ENCODE measurements at places on chromosomes 12 and 14.

DNA sequence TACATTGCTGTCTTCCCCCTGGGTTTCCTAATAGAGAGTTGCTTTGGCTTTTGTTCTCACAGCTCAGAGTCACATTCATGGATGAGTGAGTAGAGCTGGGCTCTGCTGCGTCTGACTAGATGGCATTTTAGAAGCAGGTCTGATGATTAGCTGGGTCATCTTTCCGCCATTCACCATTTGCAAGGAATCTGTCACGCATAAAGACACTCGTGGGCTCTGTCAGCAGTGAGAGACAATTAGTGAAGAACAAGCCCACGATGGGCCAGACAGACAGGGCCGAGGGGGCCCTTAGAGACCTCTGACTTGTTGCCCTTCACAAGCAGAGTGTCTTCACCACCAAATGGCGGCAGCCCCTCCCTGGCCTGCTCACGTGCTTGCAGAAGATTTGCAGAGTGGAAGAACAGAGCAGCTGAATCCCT, 175.0 kb downstream of the CRADD start:
- no peak for DNase-seq

- DNase-seq, result no peak
Observed at GRCh38 chr12:6833189-6833890, 5.1 kb downstream of the P3H3 start.

GRCh38 chr12:85796001-85796400, 40.2 kb downstream of the RASSF9 start:
- no peak for DNase-seq

- no peak for DNase-seq
Observed at GRCh38 chr14:95420060-95420459, 96.4 kb downstream of the SYNE3 start.
